ENCODE measurements at places on chromosomes 3 and 15.

GRCh38 chr3:14791343-14791945 is 27.3 kb upstream of the FGD5 start:
- DNase-seq: peak; percentile 86

- no peak for DNase-seq
These were observed at the start of gene CSTA for GRCh38 chr3:122324871-122325323. CSTA (plus strand) TSS chr3:122325248; CDS start chr3:122325293, 45 bp downstream.

GRCh38 chr3:12097971-12098370 is 60.7 kb downstream of the TIMP4 start:
- DNase-seq: no peak

- DNase-seq: no peak
These were observed 186.6 kb downstream of the TIGIT start for GRCh38 chr3:114480442-114480841.

- peak; percentile 80 for DNase-seq
These were observed 137.6 kb downstream of the SRGAP3 start for GRCh38 chr3:9111866-9112265.

DNA sequence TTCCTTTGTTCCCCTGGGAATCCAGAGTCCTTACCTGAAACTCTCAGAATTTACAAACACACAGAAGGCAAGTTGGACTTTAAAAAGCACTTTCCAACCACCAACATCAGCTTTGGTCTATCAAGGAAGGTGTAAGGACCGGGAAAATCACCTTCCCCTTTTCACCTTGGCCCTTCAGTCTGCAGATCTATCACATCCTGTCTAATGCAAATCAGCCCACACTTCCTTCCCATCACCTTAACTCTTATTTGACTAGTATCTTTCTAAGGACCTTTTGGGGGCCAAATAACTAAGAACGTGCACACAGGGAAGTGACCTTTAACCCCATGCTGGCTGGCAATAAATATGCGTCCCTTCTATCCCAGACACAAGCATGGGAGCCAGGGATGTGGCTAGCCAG is 320.6 kb downstream of the ARRDC4 start:
- no peak for DNase-seq

- peak; percentile 87 for DNase-seq
These were observed at the start of gene MAP3K13 for GRCh38 chr3:185362850-185363661. MAP3K13 (plus strand) TSS chr3:185363136; CDS start chr3:185428582, 65,446 bp downstream.

DNA sequence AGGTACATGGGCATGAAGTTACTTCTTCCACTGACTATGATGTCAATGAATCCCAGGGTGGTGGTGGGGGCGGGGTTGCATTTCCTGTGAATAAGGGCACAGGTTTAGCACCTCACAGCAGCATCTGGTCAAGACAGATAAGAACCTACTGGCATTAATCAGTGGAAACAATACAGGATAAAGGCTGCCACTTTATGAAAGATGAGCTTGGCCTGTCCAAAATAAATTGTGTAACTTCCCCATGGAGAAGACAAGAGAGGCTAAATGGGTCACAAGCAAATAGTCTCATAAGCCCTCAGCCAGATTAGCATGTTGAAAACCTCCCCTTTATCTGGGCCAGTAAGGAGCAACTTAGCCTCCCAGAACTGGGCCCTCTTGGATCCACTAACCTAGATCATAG is 27.4 kb upstream of the PLSCR2 start:
- no peak for DNase-seq

GRCh38 chr15:63351170-63351569 is 30.5 kb downstream of the CA12 start:
- DNase-seq: no peak

- DNase-seq: no peak
These were observed 264.2 kb downstream of the NFKBIZ start for GRCh38 chr3:102113421-102114041.

GRCh38 chr3:56342475-56342874 is 125.8 kb downstream of the ERC2 start:
- DNase-seq: no peak

DNA sequence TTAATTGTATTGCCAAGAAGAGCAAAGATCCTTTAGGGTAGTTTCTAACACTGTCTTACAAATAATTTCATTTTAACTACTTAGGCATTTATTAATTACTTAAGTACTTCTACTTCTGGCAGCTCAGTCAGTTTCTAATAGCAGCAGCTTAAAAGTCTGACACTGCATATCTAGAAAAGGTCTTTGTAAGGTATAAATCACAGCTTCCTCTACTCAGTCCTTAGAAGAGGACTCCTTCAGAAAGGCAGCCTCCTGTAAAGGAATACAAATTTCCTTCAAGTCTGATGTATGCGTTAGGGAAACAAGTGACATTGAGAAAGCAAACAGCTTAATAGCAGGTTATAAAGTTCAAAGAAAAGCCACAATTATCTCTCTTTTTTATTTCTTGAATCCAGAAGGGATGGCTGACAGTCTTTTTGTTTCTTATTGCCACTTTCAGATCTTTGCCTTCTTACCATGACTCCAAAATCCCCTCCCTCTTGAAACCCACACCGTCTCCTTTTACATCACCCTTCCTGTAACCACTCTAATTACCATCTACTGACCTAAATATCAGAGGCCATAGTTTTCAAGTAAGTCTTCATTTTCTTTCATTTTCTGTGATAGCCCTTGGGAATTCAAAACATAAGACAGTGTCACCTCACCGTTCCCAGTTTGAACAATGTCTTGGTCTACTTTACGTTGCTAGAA is 109.5 kb downstream of the CGGBP1 start:
- DNase-seq: no peak

GRCh38 chr3:61682671-61683548 is 121.5 kb downstream of the PTPRG start:
- no peak for DNase-seq

Measured in aorta (tissue), 5 donors.